ENCODE measurements at places on chromosomes 7 and 10.

DNA sequence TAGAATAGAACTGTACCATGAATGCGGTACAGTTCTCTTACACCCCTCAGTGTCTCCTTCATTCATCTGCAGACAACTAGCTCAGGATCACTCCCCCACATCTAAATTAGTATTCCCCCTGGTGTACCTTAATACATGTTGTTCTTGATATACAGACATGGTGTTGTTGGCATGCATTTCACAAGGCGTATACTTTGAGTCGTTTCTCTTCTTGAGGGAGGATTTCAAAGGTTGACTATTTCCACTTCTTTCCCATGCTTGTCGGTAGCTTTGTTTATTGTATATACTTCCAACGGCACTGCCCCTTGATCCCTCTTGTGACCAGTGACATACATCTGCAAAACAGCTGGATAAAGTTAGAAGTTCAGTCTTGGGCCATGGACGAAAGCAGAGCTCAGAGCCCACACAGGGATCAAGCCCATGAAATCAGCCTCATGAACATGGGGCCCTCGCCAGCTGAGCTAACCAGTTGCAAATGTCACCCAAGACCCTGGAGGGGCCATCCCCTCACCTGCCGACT, 8.6 kb downstream of the CPA4 start:
- no peak for DNase-seq

DNA sequence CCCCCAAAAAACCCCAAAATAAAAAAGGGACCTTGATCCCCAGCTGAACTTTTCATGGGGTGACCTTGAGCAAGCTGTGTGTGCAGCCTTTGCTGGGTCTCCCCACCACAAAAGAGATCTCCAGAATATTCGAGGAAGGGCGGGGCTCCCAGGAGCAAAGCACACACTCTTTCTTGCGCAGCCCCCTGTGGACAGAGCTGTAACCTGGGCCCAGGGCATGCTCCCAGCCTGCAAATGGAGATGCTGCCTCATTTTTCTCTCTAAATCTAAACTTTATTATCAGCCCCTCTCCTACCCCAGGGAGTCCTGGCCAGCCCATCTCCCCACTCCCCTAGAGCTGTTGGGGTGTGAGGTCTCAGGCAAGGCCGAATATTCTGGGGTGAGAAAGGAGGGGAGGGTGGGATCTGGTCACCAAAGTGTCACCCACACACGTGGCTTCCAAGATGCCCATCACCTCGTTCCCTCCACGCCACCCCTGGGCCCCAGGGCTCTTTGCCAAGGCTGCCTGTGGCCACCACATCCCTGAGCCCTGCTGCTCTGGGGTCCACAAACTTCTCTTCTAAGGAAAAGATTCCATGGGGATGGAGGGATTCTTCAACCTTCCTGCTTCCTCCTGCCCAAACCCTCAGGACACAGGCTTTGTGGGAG, 1.7 kb upstream of the CALML3 start:
- no peak for DNase-seq

- no peak for DNase-seq
Measured at GRCh38 chr7:57789130-57789529, 339.2 kb downstream of the ZNF716 start.

GRCh38 chr7:133851411-133851810, 275.7 kb upstream of the LRGUK start:
- no peak for DNase-seq

GRCh38 chr10:98135222-98135899, 904 bp downstream of the R3HCC1L start:
- no peak for DNase-seq

DNA sequence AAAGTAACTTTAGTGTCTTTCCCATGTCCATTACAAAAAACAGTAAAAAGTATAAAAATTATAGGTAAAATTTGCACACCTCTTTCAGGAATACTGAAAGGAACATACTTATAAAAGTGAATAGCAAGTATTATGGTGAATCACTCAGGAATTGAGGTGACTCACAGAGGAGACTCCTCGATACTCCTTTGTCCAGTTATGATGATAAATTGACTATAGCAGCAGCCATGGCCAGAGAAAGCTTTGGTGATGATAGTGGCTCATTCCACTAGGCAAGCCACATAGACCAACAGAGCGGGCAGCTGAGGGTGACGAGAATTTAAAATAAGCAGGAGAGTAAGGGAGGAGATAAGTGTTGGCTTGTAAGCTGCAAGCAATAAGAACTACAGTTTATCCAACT, 1231.1 kb upstream of the CELF2 start:
- no peak for DNase-seq

GRCh38 chr10:125337510-125337909, 177.1 kb upstream of the CTBP2 start:
- no peak for DNase-seq

GRCh38 chr10:107451047-107451446, 286.5 kb upstream of the SORCS1 start:
- no peak for DNase-seq

GRCh38 chr7:111762211-111762610, 199.9 kb upstream of the IMMP2L start:
- DNase-seq = no peak

GRCh38 chr7:131546583-131547141, 9.8 kb downstream of the PODXL start:
- DNase-seq = peak; percentile 72

DNA sequence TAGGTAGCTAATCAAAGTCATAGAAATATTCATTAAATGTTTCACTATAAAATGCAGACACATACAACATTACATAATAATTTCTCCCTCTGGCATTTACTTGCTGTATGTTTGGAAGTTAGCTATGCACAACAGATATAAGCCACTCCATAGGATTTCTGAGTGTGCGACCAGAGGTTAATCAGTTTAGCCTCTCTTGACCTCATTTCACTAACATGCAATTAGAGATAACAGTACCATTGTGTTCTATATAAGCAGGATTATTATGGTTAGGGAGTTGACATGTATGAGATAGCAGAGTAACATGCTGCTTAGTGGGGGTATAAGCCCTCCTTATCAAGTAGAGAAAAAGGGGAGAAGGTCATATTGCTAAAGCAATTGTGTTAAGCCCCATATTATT, 26.4 kb downstream of the GLUD1 start:
- DNase-seq = no peak

DNA sequence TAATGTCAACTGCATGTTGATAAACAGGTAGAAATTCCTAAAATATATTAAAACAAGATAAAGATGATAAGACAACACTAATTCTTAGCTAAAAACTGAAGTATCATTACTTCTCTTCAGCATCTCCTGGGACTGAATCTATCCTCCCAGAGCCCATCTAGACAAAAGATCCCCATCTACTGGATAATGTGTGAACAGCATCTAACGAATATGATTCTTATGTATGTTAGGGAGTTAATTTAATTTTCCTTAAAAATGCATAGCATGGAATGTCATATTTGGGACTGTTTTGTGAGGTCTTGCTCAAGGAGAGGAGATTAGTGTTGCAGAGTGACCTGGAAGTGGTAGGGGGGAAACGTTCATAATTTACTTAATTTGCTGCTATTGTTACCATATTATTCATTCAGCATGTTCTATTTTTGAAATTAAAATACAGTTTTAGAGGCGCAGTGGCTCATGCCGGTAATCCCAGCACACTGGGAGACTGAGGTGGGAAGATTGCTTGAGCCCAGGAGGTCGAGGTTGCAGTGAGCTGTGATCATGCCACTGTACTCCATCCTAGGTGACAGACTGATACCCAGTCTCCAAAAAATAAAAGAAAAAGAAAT, 305.1 kb upstream of the CSTF2T start:
- no peak for DNase-seq

GRCh38 chr7:1242606-1243289, 10.1 kb downstream of the UNCX start:
- no peak for DNase-seq

- no peak for DNase-seq
Measured at GRCh38 chr7:107870427-107871000, 20.5 kb upstream of the DLD start.

Measured in activated CD4-positive, alpha-beta T cell treated with anti-CD3 and anti-CD28 coated beads for 48 hours (primary cell).